Foreskin keratinocyte (primary cell): ENCODE measurements at places on chromosomes 13 and 19.

DNA sequence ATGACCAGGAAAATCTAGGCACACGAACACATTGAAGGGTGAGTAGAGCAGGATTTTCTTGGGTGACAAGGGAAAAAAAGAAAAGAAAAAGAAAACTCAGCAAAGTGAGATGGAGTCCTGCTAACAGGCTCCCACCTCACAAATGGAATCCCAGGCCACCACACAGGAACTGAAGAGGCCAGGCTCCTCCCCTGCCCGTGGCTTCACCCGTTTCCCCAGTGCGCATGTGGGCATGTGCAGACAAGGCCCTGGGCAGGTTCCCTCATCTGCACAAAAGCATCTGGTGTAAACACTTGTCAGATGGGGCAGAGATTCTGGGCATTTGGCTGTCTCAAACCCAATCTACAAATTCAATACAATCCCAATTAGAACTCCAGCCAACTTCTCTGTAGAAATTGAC lies 24.5 kb downstream of the CFAP97D2 start:
- DNase-seq = peak; percentile 42

GRCh38 chr19:21047716-21048115 lies 27.3 kb downstream of the ZNF430 start:
- no peak for DNase-seq

GRCh38 chr13:100658363-100658762 lies 16.2 kb downstream of the TMTC4 start:
- DNase-seq = no peak

DNA sequence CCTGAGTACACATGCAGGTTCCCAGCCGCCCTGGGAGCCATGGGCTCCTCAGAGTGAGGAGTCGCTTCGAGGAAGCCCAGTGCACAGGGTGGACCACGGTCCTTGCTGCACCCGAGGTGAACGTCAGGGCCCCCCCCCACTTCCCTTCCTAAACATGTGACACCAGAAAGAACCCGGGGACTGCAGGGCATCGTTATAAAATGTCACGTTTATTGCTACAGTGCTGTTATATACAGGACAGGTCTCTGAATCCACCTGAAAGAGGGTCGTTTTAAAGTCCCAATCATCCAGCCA lies 3.8 kb upstream of the UQCR11 start:
- no peak for DNase-seq

DNA sequence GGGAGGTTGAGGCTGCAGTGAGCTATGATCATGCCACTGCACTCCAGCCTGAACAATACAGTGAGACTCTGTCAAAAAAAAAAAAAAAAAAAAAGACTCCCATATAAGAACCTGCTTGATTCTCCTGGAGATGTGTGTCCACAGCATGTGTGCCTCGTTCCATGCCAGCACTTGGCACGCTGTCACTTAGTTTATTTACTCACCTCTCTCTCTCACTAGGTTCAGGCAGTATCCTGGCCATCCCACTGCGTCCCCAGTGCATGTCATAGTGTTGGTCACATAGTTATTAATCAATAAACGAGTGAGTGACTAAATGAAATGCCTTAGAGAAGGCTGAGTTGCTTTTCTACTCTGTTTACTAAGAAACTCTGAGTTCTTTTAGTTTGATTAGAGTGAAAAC lies 79.1 kb upstream of the GPR12 start:
- no peak for DNase-seq

DNA sequence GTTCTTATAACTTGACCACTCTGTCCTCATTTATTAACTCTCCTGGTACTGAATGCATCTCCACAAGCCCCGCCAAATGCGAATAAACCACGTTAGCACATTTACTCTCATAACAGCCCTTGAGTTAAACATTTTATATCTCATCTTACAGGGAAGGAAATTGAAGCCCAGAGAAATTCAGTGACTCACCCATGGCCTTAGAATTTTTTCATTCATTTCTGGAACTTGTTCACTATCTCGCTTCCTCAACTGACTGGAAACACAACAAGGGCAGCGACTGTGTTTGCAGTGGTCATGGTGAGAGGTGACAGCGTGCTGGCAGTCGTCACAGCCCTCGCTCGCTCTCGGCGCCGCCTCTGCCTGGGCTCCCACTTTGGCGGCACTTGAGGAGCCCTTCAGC lies 39.5 kb downstream of the SERP2 start:
- DNase-seq = no peak

DNA sequence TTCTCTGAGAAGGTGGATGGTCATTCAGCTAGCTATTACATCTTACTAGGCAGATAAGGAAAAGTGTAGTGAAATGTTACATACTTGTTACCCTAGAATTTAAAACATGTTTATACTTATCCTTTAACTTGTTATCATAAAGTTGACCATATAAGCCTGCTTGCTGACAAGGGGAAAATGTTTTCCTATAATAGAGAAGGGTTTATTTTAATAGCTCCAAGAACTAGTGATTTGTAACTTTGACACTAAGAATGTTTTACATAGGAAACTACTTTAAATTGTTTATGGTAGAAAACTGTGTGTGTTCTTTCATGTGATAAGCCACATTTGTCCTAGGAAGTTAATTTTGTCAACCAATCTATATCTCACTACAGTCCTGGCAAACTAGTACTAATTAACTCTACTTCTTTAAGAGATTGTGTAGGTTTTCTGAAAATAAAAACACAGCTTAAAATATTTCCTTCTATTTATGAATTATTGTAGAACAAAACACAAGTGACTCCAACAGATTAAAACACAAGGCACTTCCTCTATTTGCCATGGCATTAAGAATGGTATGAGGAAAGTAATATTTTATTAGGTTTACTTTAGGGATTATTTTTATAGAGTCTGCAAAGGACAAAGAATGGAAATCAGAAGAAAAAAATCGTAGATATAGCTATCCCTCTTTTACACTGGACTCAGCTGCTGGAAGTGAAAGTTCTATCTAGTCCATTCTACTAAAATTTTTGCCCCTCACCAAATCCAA lies 233.3 kb upstream of the NBEA start:
- no peak for DNase-seq

GRCh38 chr13:24074678-24075077 lies 85.8 kb upstream of the SPATA13 start:
- DNase-seq = no peak

DNA sequence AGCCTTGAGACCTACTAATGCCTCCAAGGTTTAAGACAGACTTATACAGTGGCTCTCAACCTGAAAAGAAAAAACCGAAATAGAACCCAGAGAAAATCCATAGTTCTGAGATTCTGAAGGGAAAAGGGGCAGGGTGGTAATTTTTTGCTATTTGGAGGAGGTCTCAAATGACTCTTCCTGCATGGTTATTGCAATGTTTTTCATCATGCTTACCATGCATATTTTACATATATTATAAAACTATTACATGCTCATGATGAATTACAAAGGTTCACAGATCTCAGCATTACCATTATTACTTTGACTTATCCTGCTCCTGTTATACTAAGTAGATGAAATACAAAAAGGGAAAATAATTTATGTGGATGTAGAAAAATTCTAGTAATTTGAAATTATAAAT lies 47.6 kb downstream of the N4BP2L2 start:
- no peak for DNase-seq

DNA sequence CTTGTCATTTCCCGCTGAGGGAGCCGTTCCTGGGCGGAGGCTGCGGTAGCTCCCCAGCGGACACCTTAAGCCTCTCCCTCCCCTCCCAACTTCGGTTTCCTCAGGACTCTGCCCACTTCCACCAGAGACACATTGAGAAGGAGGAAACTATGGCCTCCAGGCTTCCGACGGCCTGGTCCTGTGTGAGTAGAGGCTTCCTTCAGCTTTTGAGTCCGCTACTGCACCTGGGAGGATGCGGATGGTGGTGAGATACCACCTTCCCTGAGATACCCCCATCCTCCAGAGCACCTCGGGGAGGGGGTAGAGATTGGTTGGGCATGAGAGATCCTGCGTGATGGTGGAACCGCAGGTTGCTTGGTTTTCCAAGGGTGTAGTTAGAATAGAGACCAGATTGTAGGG lies 955 bp downstream of the ZNF274 start:
- DNase-seq = no peak

- DNase-seq = no peak
These were observed 786.0 kb upstream of the KLHL1 start for GRCh38 chr13:70894258-70894657.

- no peak for DNase-seq
These were observed 73.1 kb downstream of the TNFSF13B start for GRCh38 chr13:108342369-108343289.

DNA sequence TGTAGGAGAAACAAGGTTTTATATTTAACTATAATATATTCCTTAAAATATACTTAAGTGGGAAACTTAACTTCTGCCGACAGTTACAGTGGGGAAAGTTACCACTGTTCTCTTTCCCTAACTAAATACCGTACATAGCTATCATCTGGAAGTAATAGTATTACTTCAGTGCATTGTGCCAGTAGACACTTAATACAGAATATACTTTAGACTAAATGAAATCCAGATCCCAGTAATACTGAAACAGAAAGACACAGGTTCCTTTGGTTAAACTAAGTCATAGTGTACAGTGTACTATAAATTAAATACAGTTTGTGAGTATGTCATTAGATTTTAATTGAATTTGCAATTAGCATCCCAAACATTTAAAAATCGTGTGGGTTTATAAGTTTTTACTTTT lies 107.5 kb downstream of the PCCA start:
- no peak for DNase-seq

GRCh38 chr13:41645331-41645730 lies 188.0 kb downstream of the RGCC start:
- DNase-seq = peak; percentile 62

GRCh38 chr19:3403489-3404323 lies 37.3 kb downstream of the NFIC start:
- no peak for DNase-seq

- no peak for DNase-seq
These were observed 245.1 kb downstream of the LMO7 start for GRCh38 chr13:75881109-75881775.

- DNase-seq = no peak
These were observed 397.4 kb downstream of the FOXO1 start for GRCh38 chr13:40269086-40269485.

DNA sequence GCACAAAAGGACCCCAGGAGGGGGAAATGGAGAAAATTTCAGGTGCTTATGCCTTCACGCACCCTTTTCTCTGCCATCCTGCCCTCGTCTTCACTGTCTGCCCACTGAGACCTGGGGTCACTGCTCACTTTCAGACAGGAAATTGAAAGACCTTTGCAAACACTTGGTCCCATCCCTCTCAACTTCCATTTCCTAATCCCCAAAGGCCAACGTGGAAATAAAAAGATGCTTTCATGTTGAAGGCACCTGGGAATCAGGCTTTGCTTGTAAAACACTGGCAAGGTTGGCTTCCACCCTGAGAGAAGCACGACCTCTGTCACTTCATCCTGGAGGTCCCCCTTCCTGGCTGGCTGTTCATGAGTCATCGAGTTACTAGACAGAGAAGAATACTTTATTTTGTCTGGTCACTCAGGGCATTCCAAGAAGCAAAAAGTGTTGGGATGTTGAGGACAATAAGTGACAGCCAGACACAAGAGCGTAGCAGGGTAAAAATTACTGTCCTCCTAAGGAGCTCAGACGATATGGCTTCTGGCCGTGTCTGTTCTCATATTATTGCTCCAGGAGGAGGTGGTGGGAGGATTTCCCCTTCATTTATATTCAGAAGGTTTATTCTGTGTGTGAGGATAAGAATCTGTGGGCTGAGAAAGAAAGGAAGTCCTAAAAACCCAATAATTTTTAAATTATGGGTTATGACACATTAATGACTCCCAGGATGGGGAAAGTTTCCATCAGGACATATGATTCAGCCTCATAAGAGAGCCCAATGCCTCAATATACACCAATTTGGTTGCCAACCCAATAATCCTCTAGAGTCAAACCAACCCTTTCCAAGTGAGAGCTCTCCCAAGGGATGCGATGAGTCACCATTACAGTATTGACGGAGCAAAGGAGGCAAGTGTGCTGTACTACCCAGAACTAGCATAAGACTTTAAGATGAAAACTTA lies 409.0 kb downstream of the COG6 start:
- peak; percentile 74 for DNase-seq

GRCh38 chr19:57008432-57008831 lies 111.4 kb upstream of the USP29 start:
- no peak for DNase-seq

- DNase-seq = no peak
These were observed 695 bp downstream of the BST2 start for GRCh38 chr19:17404621-17405249.

GRCh38 chr13:63855457-63856118 lies 2439.9 kb upstream of the PCDH20 start:
- DNase-seq = no peak

DNA sequence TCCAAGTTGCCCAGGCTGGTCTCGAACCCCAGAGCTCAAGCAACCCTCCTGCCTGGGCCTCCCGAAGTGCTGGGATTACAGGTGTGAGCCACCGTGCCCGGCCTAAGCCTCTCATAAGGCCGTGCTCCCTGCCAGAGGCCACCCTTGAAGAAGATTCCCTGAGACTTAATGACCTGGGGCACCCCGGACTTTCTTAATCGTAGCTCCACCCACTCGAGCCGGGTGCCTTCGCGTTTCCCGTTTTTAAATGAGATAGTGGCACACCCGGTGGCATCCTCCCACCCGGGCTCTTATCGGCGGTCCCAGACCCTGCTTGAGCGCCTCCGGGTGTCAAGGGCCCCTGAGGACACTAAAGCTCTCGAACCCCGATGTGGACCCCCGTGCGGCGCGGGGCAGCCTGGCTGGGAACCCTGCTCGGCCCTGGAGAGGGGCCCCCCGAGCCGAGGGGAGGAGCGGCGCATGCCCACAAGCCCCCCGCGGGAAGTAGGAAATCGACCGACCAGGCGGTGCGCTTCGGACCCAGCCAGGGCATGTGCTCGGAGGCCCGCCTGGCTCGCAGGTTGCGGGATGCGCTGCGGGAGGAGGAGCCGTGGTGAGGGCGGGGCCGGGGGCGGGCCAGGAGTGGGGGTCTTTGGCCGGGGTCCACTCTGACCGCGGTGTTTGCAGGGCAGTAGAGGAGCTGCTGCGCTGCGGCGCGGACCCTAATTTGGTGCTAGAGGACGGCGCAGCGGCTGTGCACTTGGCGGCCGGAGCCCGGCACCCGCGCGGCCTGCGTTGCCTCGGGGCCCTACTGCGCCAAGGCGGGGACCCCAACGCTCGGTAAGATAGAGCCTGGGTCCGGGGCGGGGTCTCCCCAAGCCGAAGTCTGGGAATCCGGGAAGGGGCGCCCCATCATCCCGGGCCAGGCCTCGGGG lies at the start of gene ANKLE1:
TSS of gene ANKLE1 (plus strand) at position 511 of the 914 bp plus-strand sequence. CDS start at position 531, 20 bp downstream.
- no peak for DNase-seq

GRCh38 chr13:51632591-51633362 lies 48.5 kb downstream of the WDFY2 start:
- no peak for DNase-seq

GRCh38 chr13:35923347-35923746 lies 207.8 kb downstream of the DCLK1 start:
- peak; percentile 50 for DNase-seq

GRCh38 chr13:72692884-72693514 lies 34.4 kb downstream of the MZT1 start:
- DNase-seq = no peak

GRCh38 chr19:16106121-16106520 lies 5.6 kb upstream of the RAB8A start:
- no peak for DNase-seq
